HFF-Myc (cell line): ENCODE measurements at places on chromosomes 16 and 17.

DNA sequence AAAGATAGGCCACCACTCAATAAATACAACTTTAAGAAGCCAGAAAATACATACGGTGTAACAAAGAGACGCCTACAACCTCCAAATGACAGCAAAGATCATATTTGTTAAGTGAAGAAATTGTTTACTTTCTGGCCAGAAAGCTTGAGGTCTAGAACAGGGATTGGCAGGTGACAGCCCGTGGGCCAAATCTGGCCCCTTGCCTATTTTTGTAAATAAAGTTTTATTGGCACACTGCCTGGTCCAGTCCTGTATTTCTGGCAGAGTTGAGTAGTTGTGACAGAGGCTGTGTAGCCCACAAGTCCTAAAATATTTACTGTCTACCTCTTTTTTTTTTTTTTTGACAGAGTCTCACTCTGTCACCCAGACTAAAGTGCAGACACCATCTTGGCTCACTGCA lies 3.4 kb upstream of the CLEC19A start:
- DNase-seq, result no peak

DNA sequence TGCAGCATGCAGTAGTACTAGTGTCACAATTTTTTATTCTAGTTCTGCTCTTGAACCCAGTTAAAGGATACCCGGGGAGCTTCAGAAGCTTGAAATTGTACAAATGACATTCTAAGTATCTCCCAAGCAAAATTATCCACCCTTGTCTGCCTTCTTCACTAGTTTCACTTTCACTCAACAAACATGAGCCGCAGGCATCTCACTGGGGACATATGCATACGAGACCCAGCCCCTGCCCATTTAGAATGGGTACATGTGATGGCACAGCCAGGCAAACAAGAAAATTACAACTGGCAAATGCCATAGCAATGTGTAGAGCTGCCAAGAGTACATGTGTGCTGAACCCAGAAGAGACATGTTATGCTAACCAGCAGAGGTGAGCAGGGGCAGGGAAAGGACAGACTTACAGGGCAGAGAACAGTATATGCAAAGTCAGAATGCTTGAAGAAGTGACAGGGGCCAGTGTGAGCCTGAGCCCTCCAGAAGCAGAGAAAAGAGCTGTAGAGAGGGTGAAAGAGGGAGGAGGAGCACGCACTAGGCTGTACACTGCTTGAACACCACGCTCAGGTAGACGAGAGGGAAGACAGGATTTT lies 8.3 kb downstream of the GINS2 start:
- no peak for DNase-seq

- DNase-seq, result no peak
Measured at GRCh38 chr16:2030036-2030435, 3.3 kb downstream of the NHERF2 start.

GRCh38 chr17:38428112-38428642 lies at the start of gene ARHGAP23:
Gene ARHGAP23 (plus strand): TSS chr17:38428464. CDS start chr17:38428486, 22 bp downstream.
- no peak for DNase-seq

DNA sequence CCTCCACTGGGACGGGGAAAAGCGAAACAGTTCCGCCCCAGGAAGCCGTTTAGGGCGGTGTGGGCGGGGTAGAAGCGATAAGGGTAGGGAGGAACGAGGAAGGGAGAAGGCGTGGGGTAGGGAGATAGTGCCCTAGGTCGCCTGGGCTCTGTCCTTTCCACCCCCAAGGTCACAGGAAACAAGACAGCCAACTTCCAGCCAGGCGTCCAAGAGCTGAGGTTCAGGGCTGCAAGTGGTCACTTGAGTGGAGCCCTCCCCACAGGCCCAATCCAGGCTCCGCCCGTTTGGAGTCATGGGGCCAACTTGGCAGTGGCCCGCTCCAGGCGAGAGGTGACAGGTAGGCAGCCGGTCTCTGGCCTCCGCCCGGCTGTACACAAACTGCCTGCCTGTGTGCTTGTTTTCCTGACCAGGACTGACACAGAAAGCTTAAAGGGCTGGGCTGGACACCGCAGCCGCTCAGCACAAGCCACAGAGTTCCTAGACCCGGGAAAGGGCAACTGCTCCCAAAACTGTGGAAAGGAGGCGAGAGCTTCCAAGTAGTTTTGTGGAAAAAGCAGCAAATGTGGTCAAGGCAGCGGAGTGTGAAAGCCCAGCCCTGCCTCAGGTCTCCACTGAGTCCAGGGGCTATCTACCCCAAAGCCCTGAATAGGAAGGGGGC lies at the start of gene RILP:
TSS of gene RILP (minus strand) at position 23 of the 658 bp plus-strand sequence. CDS start 62 bp downstream, outside the sequence.
- no peak for DNase-seq

DNA sequence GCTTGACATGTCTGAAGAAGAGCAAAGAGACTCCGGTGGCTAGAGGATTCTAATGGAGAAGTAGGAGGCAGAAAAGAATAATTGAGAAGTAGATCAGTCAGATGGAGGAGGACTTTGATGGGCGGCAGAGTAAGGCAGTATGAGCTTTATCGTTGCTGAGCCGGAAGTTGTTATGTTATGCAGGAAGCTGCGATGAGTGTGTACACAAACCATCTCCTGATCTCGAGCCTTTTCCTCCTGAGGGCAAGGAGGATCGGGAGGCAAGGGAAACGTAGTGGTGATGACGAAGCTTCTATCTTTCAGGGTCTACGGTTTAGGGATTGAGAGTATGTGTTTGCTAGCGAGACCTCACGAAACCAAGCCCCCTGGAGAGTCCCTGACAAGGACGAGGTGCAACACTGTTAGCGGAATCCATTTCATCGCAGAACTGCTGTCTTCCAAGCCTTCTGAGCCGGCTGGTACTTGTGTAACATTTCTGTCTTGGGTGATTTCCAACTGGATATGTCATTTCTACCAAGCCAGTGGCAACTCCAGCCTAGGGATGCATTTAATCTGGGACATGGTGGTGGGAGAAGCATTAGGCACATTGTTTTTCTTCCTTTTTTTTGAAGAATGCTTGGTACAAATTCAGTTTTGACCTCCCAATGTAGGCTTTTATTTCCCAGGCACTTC lies 45.5 kb downstream of the RBFOX1 start:
- DNase-seq, result no peak

GRCh38 chr17:80892019-80892855 lies 99.4 kb upstream of the CHMP6 start:
- DNase-seq, result peak; percentile 91

DNA sequence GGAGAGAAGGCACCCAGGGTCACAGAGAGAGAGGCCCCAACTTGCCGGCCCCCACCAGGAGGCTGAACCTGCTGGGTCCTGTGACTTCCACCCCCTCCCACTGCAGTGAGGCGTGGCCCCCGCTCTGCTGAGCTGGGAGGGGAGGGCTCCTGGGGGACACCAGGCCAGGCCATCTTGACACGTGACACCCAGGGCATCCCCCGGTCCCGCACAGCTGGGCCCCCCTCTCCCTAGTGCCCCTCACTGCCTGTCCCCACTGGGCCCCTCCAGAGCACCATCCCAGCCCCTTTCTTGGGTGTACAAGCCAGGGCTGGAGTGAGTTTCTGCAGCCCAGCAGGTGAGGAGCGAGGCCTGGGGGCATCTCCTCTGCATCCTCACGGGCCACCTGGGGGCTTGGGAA lies 12.4 kb downstream of the UBALD1 start:
- DNase-seq, result no peak

DNA sequence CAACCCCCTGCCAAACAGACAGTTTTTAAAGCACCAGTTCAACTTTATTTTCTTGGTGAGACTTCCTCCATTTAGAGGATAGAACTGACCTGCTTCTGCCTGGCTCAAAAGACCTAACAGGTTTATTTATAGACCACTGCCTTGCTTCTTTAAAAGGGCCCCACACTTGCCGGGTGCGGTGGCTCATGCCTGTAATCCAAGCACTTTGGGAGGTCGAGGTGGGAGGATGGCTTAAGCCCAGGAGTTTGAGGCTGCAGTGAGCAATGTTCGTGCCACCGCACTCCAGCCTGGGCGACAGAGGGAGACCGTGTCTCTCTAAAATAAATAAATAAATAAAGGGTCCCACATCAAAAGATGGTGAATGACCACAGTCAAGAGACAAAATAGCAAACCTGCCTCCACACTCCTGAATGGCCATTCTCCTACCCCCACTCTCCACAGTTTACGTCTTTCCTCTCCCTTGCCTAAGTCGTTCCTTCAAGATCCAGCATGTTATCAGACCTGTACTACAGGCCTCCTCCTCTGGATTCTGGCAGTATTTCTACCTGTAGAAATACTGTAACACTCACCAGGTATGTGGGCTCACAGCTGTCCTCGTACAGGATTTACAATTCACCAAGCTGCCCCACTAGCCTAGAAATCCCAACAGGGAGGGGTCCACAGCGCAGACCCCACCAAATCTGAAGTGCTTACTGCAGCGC lies 95.6 kb downstream of the SMG6 start:
- no peak for DNase-seq
